ENCODE measurements at places on chromosomes 16 and 17.

DNA sequence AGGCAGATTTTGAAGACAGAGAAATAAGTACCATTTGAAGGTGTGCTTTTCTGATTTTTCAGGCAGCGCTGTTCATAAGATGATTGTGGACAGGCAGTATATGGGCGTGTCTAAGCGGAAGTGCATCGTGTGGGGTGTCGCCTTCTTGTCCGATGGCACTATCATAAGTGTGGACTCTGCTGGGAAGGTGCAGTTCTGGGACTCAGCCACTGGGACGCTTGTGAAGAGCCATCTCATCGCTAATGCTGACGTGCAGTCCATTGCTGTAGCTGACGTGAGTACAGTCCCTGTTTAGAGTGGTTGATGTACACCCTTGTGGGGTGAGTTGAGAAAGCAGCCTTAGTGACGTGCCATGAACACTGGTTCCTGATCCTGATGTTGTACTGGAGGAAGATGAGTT is 10.7 kb downstream of the UTP4 start:
- no peak for DNase-seq

- DNase-seq: no peak
Observed at GRCh38 chr17:10744501-10745000, 14.7 kb upstream of the TMEM220 start.

DNA sequence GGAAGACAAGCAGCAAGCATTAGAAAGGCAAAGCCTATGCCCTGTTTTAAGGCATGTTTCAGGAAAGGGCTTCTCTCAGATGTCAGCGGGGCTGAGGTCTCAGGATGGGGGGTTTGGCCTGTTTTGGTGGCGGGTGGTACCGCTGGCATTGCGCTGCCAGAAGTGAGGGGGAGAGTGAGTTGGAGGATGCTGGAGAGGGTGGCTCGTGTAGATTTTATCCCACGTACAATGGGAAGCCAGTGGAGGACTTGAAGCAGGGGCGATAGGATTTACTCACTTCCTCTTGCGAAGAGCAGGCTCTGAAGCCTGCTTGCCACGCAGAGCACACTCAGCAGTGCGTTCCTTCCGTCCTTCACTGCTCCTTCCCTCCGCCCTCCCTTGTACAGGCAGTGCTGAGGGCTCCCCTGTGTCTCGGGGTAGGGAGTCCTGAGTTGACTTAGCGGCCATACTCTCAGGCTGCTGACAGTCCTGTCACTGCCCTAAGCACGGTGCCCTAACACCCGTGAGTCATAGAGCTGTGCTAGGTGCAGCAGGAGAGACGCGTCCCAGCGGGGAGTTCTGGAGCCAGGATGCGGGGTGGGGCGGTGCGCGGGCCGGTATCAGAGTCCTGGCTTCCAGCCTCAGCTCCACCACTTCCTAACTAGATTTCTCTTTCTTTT is 113.1 kb downstream of the SNX29 start:
- DNase-seq: no peak

GRCh38 chr16:58850019-58850677 is 116.0 kb upstream of the GOT2 start:
- no peak for DNase-seq

GRCh38 chr17:1454541-1454940 is 1.5 kb downstream of the CRK start:
- no peak for DNase-seq

- DNase-seq: no peak
Observed at GRCh38 chr17:66466840-66467367, 164.5 kb downstream of the PRKCA start.

DNA sequence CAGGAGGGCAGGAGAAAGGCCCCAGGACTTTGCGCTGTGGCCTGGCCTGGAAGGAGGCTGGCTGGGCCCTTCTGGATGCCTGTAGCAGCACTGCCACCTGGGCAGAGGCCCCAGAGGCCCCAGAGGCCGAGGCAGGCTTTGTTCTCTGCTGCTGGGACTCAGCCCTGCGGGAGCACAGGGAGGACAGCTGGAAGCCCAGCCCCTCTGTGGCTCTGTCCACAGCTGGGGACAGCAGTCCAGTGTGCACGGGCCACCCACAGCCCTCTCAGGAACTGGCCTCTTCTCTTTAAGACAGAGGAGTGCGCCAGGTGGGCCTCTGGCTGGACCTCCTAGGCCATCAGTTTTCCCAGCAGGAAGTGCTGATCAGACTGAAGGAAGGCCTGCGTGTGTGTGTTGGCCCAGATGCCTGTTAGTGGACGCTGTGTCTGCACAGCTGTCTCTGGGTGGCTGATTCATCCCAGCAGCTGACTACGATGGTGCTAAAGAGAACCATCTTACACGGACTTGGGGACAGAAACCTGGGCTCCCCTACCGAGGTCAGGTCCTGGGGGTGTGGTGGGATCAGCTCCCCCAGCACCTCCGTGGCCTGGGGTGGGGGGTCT is 26.9 kb upstream of the ZNF750 start:
- DNase-seq: no peak

DNA sequence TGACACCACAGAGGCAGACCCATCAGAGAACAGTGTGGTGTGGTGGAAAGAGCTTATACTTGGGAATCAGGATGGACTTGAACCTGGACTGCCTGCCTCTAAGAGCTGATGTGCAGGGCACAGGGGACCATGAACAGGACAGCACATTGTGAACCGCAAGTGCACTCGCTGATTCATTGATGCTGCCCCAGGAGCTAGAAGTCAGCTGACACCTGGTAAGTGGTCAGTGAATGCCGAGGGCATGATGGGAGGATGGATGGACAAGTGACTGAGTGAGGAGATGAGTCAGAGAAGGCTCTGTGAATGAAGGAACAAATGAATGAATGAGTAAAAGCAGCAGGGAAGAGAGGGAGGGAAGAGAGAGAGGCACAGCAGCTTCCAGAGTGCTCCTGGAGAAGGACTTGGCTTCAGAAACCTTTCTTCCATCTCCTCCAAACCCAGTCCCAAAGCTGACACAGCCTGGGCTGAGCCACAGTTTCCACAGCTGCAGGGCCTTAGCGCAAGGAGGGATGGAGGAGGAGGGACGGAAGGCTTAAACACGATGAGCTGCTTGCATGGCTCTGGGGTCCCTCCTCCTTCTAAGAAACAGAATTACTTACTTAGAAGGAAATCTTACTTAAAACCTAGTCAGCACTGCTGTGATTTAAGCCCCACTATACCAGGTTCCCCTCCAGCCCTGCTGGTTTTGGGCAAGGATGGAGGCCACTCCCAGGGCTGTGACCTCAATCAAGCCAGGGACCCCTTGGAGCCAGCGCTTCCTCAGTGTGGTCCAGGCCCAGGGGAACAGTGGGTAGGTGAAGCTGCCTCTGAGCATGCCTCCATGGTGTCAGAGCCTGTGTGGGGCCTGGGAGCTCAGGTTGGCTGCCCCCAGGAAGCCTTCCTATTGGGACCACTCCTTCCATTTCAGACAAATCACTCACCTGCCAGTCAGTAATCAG is 184.6 kb downstream of the TMEM132E start:
- no peak for DNase-seq

- no peak for DNase-seq
Observed at GRCh38 chr16:12796498-12796897, 7.2 kb downstream of the CPPED1 start.

DNA sequence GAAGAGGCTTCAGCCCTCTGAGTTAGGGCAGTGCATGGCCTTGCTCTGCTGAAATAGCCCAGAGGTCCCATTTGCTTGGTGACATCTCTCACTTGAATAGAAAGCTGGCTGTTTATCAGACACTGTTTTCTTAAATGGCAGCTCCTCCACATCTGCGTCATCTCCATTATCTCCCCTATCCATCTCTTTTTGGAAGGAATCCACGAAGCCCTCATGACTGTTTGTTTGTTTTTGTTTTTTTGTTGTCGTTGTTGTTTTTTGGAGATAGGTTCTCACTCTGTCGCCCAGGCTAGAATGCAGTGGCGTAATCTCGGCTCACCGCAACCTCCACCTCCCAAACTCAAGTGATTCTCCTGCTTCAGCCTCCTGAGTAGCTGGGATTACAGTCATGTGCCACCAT is 16.6 kb downstream of the NAA60 start:
- DNase-seq: no peak

DNA sequence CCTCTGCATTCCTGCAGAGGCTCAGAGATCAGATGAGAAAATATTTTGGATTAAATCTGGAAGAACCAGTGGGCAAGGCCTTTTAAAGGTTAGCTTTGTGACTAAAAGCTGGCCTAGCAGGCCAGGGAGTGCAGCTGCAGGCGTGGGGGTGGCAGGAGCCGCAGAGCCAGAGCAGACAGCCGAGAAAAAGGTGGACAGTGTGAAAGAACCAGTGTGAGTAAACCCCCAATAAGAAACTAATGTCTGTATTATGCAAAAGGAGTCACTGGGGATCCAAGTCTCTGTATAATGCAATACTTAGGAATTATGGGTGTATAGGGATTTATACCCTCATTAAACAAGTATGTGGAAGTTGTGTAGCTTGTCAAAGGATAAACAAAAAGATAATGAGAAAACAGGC is 21.4 kb upstream of the SPACA3 start:
- DNase-seq: no peak

- peak; percentile 44 for DNase-seq
Observed at GRCh38 chr17:5078106-5079028, at the start of gene ZFP3. TSS of gene ZFP3 (plus strand) at chr17:5078467. CDS start at chr17:5091505, 13,038 bp downstream.

- no peak for DNase-seq
Observed at GRCh38 chr17:50947782-50948543, 81.8 kb upstream of the TOB1 start.

- DNase-seq: no peak
Observed at GRCh38 chr17:39939588-39940419, 12.3 kb downstream of the LRRC3C start.

DNA sequence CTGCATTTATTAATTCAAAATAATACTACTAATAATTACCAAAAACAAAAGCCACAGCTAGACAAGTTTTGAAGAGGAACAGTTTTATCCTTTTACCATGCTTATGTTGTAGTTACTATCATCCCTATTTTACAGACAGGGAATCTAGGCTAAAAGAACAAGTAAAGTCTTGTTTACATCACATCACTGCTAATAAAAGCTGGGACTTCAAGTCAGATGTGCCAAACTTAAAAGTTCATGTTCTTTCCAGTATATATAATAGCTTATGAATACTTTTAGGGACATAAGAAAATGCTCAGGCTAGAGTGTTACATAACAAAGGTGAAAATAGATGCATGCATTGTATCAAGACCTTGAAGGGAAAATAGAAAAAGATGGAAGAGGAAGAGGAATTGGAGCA is 234.2 kb downstream of the CDH11 start:
- no peak for DNase-seq

GRCh38 chr16:50153596-50154419 is 702 bp downstream of the TENT4B start:
- DNase-seq: no peak

DNA sequence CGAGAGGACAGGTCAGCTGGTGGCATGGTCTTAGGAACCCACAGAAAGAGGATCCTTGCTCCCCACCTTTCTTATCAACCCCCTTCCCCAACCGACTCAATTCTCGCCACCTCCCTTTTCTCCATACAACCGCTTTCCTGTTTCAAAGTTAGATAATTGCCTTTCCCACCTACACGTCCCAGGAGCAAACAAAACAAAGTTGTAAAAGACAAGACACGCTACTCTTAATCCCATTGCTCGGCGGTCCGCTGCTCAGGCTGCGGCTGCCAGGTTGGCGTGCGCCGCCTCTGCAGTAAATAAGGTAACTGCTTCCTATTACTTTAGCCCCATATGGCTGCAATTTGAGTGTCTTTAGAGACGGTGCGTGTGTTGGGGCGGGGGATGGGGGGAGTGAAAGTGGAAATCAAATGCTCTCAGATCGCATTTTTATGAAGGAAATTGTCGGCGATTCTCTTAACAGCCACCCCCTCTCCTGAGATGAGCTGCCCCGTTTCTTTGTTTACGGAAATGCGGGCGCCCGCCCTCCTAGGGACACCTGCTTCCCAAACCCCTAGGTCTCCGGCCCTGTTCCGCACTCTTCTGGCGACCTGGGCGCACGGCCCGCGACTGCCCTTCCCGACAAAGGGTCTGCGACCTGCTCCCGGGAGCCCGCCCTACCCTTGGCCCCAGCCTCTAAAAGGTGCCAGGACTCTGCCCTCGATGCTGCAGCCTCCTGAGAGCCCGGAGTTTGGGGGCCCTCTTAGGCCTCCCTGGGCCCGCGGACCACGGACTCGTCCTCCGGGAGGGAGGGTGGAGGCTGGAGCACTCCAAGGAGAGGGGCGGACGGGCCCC is 3.7 kb upstream of the CBX8 start:
- DNase-seq: no peak

GRCh38 chr17:35795007-35795870 is at the start of gene MMP28:
TSS of gene MMP28 (minus strand) at chr17:35795641. CDS start at chr17:35795377, 264 bp downstream.
- no peak for DNase-seq

DNA sequence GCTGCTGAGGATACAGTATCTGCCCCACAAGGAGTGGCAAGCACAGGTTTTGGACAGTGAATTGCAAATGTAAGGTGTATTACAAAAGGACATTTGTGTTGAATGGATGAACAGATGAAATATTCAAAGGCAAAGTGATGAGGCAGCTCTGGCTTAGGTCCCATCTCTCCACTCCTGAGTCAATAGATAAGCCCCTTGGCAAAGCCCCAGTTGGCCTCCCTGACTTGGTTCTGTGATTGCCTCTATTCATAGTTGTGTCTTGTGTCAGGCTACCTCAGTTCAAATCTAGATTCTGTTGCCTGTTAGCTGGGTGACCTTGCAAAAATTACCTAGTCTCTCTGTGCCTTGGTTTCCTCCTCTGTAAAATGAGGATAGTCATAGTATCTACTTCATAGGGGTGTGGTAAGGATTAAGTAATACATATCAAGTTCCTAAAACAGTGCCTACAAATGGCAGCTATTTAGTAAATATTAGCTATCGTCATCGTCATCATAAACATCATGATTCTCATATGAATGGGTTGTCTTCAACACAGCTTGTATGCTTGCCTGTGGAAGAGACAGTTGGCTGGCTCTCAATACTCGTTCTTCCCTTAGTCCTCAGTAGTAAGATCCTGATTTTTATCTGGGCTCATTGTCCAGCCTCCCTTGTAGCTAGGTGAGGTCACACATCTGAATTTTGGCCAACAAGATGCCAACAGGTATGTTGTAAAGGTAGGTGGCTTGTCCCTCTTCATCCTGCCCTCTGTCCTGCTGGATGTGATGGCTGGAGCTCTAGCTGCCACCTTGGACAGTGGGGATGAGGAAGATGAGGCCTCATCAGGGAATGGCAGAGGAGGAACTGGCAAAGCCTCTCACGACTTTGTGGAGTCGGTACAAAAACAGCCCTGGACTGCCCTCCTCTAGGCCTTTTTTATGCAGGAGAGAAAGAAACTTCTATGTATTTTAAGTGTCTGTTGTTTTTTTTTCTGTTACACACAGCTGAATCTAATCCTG is 2.1 kb upstream of the MFAP4 start:
- no peak for DNase-seq

DNA sequence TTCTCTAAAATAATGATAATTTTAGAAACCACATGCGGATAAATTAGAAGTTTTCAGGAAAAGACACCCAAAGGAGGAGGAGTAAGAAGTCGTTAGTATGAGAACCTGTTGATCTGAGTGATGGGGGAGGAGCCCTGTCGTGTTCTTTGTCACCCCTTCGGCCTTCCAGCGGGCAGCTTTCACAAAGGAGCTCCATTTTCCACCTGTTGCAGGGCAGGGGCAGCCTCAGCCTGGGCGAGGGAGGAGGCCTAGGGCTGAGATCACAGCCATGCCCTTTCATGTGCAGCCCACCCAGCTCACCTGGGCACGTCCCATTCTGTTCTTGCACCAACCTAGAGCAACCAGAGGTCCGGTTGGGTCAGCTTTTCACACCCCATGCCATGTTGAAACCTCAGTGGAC is 5.3 kb downstream of the DUSP14 start:
- no peak for DNase-seq
